ENCODE measurements at places on chromosomes 1 and 21.

DNA sequence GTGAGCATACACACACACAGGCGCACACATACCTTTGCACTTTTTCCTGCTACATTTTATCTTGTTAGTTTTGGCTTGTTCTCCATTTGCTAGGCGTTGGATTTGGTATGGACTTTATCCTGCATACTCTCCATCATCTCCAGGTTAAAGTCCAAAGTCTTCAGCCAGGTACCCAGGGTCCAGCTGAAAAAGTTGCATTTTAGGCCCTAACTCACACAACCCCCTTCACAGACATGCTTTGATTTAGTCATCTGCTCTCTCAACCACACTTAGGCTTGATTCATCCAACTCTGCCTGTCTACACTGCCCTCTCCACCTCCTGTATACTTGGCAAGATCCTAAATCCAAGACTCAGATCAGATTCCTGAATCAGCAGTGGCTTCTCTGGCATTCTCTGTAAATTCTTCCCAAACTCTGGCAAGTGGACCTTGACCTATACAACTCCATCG, 10.7 kb upstream of the LAMB3 start:
- no peak for DNase-seq

DNA sequence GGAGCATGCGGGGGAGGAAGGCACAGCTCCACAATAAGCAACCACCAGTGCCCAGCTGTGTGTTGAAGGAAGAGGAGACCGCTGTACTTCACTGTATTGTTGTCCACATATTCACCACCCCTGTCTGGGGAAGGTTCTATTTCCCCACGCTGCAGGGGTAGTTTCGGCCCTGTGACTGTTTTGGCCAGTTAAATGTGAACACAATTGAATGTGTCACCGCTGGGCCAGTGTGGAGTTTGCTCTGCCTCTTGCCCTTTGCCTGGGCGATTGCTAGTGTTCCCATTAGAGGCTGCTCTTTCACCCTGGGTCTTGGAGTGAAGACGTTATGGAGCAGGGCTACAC, 32.6 kb downstream of the UBE4B start:
- DNase-seq: no peak

DNA sequence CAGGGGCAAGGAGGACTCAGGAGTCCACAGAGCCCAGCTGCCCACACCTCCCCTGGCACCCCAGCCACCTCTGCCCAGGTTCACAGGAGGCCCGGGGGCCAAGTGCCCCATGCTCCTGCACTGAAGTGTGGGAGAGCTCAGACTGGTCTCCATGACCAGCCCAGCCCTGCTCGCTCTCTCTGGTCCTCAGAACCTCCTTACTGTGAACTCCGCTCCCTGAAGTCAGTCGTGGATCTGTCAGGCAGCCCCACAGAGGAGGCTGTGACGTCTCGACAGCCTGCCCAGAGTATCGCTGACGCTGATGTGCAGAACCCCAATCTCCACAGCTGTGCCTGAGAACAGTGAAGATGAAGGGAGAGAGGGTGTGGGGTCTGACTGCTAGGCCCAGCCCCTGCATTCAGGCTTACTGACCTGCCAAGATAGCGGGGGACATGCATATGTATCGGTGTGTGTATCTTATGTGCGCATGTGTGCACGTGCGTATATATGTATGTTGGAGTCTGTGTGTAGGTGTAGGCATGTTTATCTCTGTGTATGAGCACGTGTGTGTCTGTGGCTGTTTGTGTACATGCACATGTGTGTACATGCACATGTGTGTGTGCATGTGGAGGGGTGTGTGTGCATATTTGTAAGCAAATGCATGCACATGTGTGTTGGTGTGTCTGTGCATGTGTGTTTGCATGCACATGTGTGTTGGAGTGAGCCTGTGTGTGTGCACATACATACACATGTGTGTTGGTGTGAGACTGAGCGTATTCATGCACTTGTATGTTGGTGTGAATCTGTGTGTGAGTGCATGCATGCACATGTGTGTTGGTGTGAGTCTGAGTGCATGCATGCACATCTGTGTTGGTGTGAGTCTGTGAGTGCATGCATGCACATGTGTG, 118.5 kb upstream of the ARHGEF16 start:
- no peak for DNase-seq

DNA sequence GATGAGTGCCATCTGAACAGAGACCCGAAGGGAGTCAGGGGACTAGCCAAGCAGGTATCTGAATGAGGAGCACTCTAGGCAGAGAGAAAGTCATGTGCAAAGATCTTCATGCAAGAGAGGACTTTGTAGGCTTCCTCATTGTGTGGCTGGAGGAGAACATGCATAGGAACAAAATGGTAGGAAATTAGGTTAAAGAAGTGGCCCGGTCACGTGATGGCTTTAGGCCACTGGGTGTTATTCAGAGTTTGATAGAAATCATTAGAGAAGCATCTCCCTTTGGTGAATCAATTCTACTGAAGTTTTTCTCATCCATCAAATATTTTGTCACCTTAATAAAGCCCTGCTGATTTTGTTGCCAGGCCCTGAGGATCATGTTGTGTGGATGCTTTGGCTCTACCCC, 45.8 kb upstream of the KCTD3 start:
- no peak for DNase-seq

DNA sequence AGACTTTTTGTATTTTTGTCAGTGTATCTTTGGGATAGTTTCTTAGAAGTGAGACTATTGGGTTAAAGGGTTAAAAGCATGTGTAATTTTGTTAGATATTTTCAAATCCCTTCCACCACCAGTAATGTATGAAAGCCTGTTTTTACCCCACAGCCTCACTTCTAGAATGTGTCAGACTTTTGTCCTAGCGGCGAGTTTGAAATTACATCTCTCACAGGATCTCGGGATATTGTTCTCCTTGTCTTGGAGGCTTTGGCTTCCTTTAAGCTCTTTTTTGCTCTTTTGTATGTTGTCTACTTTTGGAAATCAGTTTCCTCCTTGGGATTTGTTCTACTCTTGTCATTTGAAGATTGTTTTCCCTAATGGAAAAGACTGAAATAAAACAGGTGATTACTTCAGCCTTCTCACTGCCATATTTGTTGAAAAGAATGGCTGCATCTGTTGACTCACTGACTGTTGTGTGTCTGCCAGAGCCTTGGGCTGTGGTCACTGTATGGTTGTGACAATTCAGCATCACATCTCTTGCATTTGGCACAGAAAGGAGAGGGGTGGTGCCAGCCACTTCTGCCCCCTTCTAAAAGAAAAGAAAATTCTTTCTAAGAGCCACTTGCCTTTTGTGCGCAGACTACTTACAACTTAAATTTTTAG, 22.6 kb downstream of the ST3GAL3 start:
- no peak for DNase-seq

DNA sequence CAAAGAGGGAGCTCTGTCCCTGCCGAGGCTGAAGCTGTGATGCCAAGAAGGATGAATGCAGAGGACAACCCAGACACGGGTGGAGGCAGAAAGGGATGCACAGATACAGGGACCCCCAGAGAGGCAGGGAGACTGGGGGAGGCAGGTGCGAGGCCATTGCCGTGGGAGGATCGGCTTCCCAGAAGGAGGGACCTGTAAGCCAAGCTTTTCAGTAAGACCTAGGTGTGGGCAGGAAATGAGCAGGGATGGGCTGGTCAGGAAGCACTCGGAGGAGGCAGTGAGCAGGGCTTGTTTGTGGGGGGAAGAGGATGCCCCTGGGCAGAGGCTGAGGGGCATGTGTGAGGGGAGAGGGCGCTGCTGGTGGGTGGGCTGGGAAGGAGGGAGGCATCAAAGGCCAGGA, 67.7 kb upstream of the WNT4 start:
- DNase-seq: no peak

DNA sequence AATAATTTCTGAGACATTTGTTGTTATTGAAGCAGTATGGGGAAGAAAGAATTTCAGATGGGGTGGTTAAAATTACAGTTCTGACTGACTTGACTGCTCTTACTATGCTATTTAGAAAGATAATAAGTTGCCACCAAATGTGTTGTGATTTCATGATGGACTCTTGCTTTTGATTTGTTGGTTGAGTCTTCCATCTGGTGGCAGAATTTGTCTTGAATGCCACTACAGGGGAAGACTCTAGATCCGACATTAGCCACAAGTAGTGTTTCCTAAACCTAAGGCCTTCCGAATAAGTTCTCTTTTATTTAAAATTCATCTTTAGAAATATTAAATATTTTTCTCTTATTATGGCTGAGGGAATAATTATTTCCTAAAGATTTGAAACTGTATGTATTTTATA, 190.9 kb upstream of the ADGRL4 start:
- DNase-seq: no peak

DNA sequence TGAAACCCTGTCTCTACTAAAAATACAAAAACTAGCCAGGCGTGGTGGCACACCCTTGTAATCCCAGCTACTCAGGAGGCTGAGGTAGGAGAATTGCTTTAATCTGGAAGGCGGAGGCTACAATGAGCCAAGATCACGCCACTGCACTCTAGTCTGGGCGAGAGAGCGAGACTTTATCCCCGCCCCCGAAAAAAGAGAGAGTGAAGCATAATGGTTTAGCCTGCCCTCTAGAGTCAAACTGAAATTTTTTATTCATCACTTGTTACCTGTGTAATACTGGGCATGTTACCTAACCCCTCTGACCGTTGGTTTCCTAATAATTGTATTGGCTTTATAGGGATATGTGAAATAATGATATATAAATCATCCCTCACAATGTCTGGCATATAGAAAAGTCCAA, 18.8 kb downstream of the GPR52 start:
- DNase-seq: no peak

DNA sequence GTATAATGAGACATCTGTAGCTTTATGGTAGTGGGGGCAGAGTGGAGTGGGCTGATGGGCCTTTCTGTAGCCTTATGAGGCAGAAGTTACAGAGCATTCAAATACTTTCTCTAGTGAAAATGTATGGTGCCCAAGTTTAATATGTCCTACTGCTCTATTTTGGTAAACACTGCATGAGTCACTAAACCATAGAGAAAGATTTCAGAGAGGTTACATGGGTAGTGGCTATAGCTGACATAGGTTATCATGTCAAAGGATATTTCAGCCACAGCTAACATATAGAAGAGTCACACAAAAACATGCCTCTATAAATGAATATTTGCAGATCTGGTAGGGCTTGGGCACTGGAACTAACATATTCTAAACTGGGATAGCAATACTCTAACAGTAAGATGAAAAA, 212.4 kb upstream of the USP25 start:
- no peak for DNase-seq

DNA sequence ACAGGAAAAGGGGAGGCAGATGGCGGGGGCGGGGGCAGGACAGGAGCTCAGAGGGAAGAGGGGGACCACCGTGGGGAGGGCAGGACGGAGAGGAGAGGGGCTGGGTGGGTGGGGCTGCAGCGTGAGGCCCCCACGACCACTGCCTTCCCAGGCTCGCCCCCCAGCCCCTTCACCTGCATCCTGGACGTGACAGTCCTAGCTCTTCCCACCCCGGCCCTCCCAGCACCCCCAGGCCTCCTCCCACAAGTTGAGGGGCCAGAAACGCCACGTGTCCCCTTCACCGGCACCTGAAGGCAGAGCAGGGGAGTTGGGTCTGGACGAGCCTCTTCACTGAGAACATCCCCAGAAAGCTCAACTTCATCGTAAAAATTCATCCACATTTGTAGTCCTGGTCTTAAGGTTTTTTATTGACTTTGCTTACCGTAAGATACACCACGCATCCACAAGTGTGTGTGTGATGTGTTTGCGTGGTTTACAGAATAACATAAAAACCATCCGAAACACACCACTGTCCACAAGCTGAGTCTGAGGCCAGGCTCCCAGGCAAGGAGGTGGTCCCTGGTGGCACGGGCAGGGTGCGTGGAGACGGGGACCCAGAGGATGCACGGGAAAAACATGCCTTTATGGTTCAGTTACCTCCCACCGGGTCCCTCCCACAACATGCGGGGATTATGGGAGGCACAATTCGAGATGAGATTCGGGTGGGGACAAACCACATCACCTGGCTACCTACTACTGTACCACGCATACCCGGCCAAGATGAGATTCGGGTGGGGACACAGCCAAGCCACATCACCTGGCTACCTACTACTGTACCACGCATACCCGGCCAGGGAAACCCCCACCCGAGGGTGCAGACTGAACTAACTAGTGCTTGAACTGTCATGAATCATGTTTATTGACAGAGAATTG, 13.9 kb upstream of the COL18A1 start:
- DNase-seq: no peak

DNA sequence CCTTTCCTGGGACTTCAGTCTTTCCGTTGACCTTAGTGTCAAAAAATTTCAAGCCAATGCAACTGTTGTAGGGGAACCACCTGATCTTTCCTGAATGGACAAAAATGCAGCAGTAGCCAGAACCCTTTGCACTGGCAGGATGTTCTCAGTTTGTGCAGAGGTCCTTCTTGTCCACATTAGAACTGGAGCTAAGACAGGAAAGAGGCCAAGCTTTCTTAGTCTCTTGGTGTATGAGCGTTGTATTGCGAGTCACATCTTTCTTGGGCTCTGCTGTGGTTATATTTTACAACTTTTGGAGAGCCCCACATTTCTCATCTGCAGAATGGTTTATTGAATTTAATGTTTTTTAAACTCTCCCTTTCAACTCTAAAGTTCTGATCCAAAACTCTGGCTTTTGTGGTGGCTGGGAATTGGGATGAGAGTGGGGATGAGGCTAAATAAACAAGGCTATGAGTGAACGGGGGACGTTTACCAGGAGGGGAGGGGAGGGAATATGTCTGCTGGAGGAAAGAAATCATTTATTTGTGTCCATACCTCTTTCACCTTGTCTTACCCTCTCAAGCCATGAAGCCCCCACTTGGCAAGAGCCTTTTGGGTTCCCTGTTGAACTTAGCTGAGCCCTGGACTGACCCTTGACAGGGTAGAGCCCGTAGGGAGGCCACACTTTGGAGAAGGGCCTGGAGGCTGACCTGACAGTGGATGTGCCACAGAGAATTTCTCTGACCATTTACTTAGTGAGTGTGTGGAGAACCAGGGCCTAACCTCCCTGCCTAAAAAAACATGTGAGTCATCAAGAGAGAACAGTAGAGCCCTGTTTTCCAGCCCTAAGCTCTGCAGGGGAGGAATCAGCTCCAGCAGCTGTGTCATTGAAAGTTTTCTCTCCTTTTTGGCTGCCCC, 586 bp downstream of the CHI3L2 start:
- no peak for DNase-seq

- DNase-seq: no peak
Observed at GRCh38 chr1:221565711-221566110, 176.2 kb downstream of the DUSP10 start.

GRCh38 chr1:156880473-156880872, 13.0 kb upstream of the PEAR1 start:
- DNase-seq: no peak

- no peak for DNase-seq
Observed at GRCh38 chr1:207997486-207998268, 86.8 kb upstream of the CD34 start.

GRCh38 chr1:15994590-15995351, 9.3 kb upstream of the SRARP start:
- DNase-seq: peak; percentile 21

DNA sequence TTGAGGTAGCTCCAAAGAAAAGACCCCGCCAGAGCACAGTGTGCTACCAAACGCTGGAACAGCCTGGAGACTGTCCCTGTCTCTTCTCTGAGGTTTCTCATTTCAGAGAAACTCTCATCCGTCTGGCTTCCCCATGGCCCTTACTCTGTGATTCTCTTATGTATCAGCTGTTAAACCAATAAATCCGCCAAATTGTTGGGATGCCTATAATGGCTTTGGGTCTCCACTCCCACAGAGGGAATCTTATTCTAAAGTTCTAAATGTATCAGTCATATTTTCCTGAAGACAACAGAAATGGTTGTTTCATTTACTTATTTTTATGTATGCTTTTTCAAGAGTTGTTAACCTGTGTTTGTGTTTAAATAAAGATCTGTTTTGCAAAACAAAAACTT, 4.0 kb downstream of the ERG start:
- DNase-seq: no peak

GRCh38 chr1:40820911-40821693, 37.5 kb downstream of the KCNQ4 start:
- DNase-seq: no peak

- DNase-seq: no peak
Observed at GRCh38 chr1:44405798-44406736, 1.0 kb downstream of the RNF220 start.
